ENCODE measurements at places on chromosomes 1 and 21. TPM values are rescaled to one million over a fixed set of nuclear protein-coding genes. Genes with fewer than 3 reads are reported as not detected.
A peak's percentile ranks its signal among the peaks of the same experiment; 100 is the strongest.

The SDE2 gene
- total RNA-seq, result 16.3 TPM

The LMOD1 gene
- total RNA-seq, result 0.03 TPM

The ITPKB gene
- 14.7 TPM for total RNA-seq

DNA sequence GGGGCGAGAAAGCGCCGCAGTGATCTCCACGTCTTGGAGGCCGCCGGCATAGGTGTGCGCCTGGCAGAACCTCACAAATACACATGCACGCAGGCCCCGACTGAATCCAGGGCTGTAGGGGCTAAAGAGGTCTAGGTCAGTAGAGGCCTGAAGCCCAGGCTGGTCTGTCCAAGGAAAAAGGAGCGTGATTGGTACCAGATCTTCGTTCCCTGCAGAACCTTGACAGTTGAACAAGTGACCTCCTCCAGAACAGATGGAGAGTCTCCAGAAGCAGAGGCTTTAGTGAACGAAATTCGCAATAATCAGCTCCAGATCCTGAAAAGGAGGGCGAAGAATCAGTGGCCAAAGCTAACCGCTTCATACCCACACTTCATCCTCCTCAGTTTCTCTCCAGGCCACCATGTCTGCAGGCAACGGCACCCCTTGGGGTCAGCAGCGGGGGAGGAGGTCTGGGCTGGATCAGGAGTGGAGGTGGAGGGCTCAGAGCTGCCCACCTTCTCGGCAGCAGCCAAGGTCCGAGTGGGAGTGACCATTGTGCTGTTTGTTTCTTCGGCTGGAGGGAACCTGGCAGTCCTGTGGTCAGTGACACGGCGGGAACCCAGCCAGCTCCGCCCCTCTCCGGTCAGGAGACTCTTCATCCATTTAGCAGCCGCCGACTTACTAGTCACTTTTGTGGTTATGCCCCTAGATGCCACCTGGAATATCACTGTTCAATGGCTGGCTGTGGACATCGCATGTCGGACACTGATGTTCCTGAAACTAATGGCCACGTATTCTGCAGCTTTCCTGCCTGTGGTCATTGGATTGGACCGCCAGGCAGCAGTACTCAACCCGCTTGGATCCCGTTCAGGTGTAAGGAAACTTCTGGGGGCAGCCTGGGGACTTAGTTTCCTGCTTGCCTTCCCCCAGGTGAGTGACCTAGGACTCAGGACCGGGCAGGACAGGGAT is 749 bp upstream of the PEX11B start:
- peak; percentile 74 for DNase-seq

- no peak for DNase-seq
These were observed 24.0 kb downstream of the TMEM53 start for GRCh38 chr1:44650159-44650831.

DNA sequence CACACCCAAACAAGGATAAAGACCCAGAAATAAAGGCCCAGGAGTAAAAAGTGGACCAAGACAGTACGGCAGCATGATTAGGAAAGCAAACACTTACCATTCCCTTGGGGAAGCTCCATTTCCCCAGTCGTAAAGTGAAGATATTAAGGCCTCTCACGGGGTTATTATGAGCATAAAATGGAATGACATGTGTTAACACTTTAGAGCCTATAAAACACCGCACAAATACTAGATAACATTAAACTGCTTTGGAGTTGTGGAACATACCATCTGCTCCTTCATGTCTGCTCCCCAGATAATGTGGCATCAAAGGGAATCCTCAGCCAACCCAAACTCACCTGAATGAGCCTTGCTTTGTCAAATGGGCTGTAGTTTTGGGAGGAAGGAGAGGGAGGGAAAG is 8.9 kb upstream of the ITLN2 start:
- no peak for DNase-seq

The ZNF648 gene
- total RNA-seq, result not detected

- DNase-seq, result no peak
These were observed 31.3 kb downstream of the NVL start for GRCh38 chr1:224298346-224299330.

DNA sequence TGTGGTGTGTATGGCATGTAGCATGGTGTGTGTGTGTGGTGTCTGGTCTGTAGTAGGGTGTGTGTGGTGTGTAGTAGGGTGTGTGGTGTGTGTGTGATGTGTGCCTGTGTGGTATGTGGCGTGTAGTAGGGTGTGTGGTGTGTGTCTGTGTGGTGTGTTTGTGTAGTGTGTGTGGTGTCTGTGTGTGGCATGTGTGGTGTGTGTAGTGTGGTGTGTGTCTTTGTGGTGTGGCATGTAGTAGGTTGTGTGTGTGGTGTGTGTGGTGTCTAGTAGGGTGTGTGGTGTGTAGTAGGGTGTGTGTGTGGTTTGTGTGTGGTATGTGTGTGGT is 85.5 kb downstream of the SYT2 start:
- no peak for DNase-seq

The TEKT2 gene
- total RNA-seq, result not detected

The BMP8A gene
- total RNA-seq, result not detected

DNA sequence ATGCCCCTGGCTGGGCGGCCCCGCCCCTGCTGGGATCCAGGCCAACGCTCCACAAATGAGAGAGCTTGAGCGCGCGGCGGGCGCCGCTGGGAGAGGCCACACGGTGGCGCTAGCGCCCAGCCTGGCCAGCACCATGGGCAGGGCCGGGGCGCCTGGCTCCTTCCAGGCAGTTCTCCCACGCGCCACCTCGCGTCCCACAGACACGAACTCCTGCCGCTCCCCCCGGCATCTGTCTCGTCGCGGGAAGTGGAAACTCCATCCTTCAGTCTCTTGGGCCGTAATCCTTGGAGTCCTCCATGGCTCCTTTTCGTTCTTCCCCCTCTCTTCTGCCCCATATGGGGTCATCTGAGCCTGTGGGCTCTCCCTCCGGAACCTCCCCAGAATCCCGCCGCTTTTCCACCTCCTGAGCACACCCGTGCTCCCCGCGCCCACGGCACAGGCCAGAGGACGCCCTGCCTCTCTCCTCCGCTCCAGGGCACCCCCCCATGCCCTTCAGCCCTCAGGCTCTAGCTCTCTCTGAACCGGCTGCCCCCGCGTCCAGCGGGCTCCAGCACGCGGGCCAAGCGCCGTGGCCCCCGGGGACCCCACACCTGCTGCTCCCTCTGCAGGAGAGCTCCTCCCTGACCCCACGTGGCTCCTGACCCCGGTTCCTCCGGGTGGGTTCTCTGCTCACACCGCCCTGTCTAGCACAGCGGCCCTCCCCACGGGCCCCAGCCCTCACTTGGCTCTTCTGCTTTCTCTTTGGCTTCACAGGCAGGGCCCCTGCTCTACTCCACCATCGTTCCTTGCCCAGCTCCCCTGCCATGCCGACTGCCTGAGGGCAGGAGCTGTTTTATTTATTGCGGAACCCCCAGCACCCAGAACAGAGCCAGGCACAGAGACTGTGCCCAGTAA is 31.9 kb upstream of the EDN2 start:
- DNase-seq, result peak; percentile 81

GRCh38 chr1:47986761-47987200 is 10.4 kb downstream of the TRABD2B start:
- peak; percentile 60 for DNase-seq

Data from MG63 (cell line).